Cerebellar cortex (tissue), 1 donor: ENCODE measurements at places on chromosomes 6 and 20.

DNA sequence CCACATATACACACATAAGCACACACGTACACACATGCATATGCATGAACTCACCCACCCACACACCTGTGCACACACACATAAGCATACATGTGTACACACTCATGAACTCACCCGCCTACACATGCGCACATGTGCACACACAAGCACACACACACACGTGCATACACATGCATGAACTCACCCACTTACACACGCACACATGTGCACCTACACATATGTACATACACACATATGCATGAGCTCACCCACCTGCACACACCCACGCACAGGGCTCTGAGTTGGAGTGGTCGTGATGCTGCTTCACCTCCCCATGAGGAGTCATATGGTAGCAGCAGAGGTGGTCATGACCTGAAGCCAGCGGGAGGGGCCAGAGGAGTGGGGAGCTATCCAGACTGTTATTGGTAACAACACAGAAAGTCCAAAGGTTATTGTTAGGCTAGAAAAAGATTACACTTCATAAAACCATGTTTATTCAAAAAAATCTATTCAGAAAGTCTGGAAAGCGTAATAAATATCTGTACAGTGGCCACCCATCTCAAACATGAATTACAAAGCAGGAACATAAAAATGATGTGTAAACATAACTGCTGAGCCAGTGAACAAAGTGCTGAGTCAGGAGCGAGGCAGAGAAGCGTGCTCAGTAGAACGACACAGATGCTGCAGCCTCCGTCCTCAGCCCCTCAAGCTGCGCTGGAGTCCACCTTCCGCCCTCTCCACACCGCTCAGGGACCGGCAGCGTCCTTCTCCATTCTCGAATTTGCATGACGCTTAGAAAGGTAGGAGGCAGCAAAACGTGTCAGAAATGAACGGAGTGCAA lies 26.4 kb upstream of the MPC1 start:
- DNase-seq, result no peak

DNA sequence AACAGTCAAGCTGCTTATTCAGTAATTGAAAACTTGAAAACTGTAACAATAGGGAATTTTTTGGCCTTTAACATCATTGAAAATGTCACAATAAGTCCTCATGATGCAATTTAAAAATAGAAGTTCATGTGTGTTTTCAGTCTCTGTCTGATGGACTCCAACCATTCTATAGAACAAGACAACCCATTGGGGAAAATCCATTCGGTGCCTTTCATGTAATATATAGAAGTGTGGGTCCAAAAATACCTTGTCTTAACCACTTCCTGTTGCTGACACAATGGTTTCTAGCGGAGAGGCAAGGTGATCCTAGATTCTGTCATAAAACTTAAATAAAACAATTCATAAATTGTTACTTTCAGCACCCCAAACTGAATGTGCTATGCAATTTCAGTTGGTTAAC lies 1131.3 kb upstream of the MAP3K7 start:
- no peak for DNase-seq

DNA sequence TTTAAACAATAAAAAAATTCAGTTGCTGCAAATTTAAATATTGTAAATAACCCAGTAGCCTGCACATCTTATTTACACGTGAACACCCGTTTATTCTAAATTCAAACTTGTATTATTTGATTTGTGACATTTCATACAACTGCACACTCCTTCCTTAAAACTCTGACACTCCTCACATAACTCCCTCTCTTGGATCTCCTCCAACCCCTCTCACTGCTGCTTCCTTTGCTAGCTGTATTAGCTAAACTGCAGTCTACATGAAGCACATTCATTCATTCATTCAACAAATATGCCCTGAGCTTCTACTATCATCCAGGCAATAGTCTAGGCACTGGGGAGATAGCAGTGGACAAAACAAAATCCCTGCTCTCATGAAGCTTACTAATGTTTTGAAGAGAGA lies 47.0 kb downstream of the FBXL4 start:
- DNase-seq, result no peak

- no peak for DNase-seq
Measured at GRCh38 chr6:153476243-153476642, 345.2 kb upstream of the RGS17 start.

DNA sequence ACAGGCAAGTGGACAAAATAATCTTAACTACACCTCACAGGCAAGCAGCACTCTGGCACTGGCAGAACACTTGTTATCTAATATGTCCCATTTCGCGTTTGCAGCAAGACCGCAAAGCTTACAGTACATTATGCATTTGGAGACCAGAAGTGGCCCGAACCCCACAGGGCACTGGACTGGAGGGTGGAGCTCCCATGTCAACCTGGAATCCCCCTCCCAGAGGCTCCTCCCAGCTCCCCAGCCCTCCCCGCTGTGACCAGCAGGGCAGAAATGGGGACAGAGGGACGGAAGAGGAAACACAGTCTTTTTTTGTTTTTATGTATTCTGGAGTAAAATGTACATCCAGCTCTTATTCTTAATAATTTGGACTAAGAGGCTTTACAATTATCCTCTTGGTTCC lies 263.7 kb downstream of the SMOC2 start:
- no peak for DNase-seq

DNA sequence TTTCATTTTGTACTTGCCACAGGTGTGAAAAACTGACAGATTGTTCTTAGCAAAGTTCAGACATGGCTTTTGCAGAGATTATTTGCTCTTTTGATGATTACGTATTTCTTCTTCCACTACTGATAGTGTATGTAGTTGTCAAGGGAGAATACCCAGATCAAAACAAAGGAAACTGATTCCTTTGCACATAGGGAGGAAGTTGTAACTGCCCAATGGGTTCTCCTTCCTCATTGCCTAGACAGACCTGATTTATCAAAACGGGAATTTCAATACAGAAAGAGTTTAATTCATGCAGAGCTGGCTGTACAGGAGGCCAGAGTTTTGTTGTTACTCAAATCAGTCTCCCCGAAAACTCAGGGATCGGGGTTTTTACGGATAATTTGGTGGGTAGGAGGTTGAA lies 214.7 kb downstream of the BCAS1 start:
- DNase-seq, result no peak

DNA sequence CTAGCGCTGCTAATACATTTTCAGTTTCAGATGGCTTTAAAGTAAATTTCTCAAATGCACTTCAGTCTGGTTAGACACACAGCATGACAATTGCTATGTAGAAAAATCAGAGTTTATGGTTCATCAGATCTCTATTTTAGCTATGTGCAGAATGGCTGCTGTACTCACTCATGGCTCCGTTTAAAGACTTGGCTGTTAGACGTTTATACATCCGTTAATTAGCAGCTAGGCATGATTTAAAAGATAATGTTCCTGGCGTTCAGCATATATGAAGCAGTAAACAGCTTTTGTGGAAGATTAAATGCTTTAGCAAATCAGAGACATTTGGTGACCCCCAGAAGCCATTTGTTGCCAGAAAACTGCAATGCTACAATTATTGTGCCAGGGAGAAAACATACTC lies 350.0 kb upstream of the MANEA start:
- no peak for DNase-seq

DNA sequence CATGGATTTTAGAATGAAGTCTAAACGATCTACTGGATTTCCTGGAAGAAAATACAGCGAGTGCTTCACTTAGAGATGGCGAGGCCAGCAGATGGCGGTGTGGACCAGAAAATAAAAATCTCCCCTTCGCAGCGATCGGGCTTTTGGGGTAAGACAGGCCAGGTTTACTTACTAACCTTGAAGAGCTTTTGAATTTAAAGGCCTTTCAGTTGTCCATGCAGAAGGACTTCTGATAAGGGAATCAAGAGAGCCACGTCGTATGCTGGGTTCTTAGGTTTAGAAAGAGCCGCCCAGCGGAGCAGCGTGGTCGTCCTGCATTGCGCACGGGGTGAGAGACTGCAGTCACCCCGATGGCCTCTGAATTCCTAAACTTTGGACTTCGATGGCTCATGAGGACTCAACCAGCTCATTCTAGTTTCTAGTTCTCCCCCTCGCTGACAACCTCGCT lies 125.2 kb upstream of the RALGAPA2 start:
- peak; percentile 53 for DNase-seq

GRCh38 chr20:38831049-38831691 lies 25.7 kb downstream of the PPP1R16B start:
- DNase-seq, result no peak

DNA sequence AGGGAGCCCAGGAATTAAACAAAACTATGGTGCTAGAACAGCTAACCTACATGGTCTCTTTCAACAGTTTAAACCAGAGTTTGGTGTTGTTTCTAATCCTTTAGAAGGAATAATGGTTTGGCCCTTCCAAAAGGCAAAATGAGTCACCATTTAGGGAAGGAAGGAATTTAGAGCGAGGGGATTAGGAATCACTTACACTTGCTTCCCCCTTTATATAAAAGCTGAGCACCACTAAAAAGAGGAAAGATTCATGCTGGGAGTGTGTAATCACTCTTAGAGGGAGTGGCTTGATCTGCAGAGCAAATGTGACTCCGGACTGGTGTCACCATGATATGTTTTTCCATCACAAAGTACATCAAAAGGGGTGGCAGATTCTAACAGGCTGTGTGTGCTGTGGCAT lies 63.6 kb downstream of the F13A1 start:
- DNase-seq, result no peak

DNA sequence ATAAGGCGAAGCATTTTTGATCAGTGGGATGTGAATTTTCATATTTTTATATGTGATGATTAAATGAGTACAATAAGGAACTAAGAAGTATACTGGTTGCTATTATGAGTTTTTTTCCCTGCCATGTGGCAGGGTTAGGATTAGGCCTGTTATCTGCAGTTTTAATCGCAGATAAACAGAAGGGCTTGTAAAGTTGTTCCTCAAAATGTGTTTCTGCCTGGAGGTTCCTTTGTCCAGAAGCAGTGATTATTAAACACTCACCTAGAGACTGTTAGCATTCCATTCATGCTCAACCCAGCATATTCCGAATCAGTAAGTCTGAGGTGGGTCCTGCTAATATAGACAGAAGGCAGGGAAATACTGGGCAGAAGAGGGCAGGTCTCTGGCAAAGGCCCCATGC lies 316.0 kb downstream of the CLIC5 start:
- no peak for DNase-seq

GRCh38 chr6:41353333-41353732 lies 17.9 kb downstream of the NCR2 start:
- no peak for DNase-seq

- no peak for DNase-seq
Measured at GRCh38 chr6:46315589-46315988, 144.8 kb upstream of the ENPP5 start.

- DNase-seq, result peak; percentile 93
Measured at GRCh38 chr6:28266962-28267694, at the start of gene ZSCAN26. Gene ZSCAN26, plus strand, starts transcription at chr6:28267143. Its CDS starts 4,777 bp downstream, at chr6:28271920.

- DNase-seq, result no peak
Measured at GRCh38 chr6:155439376-155439775, 16.3 kb downstream of the NOX3 start.

DNA sequence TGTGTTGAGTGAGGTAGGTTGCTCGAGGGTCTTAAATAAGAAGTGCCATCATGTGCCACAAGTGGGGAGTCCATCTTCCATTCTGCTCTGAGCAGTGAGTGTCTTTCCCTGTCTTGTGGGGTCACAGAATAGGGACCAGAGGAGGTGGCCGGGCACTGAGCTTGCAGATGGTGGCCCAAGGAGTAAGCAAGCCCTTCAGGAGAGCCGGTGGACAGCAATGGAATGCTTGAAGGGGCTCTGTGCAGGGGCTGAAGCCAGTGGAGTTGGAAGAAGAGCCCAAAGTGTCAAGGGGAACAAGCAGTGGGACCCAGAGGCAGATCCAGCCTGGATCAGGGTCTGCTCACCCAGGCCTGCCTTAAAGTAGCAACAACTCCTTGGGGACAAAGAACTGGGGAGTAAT lies 213.5 kb upstream of the SNX9 start:
- no peak for DNase-seq

DNA sequence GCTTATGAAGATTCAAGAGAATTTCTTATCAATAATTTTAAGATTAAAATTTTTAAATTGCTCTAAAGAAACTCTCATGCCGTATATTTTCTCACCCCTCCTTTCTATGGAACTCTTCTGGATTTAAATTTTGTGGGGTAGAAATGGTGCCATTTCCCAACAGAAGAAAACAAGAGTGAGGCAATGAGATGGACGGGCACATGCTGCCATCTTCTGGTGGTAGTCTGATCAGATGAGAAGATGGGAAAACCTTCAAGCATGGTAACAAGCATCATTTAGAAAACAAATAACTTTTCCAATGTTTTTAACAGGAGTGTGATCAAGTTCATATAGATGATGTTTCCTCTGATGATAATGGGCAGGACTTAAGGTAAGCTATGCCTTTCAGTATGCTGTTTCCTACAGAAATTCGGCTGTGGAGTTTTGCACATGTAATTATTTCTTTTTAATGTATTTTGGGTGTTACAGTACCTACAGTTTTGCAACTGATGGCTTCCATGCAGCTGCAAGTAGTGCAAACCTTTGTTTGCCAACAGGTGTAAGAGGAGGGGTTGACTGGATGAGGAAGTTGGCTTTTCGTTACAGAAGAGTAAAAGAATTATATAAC lies 271.4 kb downstream of the EYA4 start:
- DNase-seq, result peak; percentile 52

- no peak for DNase-seq
Measured at GRCh38 chr6:135084001-135084915, 29.6 kb upstream of the HBS1L start.

GRCh38 chr20:46192376-46192944 lies 74.3 kb downstream of the CD40 start:
- no peak for DNase-seq

DNA sequence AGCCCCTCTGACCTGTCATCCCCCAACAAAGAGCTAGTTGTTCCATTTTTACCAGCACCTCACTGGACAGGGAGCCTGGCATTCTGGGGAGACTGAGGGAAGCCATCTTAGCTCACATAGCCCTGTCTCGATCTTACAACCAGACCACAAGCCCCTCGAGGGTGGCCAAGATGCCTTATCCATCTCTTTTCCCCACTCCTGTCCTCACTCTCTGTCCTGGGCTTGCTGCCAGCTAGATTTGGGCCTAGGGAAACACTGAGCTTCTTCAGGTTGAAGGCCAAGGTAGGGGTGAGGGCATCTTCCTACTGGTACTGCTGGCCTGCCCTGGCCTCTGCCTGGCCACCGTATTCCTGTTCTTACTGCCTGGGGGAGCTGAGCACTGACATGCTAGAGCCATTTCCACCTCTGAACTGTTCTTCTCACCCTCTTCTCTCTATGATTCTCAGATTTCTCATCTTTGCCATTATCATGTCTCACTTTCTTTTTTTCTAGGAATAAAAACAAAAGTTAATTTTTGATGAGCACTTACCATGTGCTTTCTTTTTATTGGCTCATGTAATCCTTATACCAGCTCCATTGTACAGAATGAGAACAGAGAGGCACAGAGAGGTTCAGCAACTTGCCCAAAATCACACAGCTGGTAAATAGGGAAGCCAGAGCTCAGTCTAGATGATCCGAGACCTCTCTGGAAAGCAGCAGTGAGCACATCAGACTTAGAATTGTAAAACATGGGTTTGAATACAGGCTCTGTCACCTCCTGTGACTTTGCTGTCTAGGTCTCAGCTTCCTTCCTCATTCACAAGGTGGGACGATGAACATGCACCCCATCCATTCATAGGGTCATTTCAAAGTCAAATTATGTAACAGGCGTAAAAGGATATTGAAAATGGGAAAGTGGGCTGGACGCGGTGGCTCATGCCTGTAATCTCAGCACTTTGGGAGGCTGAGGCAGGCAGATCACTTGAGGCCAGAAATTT lies 28.7 kb downstream of the FGD2 start:
- no peak for DNase-seq

- DNase-seq, result no peak
Measured at GRCh38 chr6:77561768-77562314, 91.0 kb upstream of the MEI4 start.
